ENCODE measurements at places on chromosomes 7 and 10.

GRCh38 chr7:36746347-36746746 lies 22.1 kb upstream of the AOAH start:
- DNase-seq: no peak

DNA sequence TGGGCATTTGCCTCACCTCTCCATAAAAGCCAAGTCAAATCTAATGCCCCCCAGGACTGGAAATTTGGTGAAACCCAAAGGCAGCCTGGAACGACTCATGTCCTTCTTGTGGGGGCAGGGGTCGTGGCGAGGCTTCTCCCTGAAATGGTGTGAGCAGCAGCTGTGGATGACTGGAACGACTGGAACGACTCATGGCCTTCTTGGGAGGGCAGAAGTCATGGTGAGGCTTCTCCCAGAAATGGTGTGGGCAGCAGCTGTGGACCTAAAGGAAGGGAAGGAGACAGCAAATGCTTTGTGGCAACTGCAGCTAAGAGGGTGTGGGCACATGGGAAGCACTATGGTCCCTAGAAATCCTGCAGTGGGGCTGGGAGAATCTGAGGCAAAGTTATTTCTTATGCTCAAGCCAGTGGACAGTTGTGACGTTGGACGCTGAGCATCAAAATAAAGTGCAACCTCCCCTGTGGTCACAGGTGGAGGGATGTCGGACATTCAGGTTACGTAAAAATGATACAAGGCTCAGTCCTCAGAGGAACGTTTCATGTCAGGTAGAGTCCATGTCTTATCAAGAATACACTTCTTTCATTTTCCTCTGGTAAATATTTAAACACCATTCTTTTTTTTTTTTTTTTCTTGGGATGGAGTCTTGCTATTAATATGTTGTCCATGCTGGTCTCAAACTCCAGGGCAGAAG lies 107.0 kb upstream of the KIF5B start:
- no peak for DNase-seq

GRCh38 chr7:30879139-30880124 lies 32.2 kb upstream of the AQP1 start:
- no peak for DNase-seq

- DNase-seq: no peak
Measured at GRCh38 chr10:52099026-52099600, 215.0 kb upstream of the DKK1 start.

DNA sequence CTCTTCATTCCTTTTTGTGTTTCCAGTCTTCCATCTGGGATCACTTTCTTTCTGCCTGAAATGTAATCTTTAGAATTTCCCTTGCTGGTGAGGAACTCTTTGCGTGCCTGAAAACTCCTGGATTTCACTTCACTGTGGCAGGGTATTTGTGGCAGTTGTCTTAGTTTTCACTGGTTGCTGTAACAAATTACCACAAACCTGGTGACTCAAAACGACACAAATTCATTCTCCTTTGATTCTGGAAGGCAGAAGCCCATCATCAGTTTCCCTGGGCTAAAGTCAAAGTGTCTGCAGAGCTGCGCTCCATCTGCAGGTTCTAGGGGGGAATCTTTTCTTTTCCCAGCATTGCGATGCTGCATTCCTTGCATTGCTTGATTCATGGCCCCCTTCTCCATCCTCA lies 109.3 kb downstream of the RBM20 start:
- DNase-seq: no peak

DNA sequence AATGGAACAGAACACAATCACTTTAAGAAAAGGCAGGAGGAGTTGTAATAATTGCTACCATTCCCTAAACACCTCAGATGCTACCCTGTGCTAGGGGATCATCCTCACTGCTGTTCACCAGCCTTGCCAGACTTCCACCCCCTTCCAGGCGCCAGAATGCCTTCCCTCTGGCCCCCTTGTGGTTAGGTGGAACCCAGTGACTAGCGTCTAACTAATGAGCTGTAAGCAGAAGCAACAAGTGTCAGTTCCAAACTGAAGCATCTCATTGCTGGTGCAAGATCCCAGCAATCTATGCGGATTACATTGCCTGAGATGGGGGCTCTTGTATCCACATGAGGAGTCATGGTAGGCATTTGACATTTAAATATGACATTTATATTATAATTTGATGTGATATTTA lies 86.6 kb downstream of the FRMD4A start:
- no peak for DNase-seq

- DNase-seq: no peak
Measured at GRCh38 chr10:125639846-125640245, 43.1 kb downstream of the TEX36 start.

DNA sequence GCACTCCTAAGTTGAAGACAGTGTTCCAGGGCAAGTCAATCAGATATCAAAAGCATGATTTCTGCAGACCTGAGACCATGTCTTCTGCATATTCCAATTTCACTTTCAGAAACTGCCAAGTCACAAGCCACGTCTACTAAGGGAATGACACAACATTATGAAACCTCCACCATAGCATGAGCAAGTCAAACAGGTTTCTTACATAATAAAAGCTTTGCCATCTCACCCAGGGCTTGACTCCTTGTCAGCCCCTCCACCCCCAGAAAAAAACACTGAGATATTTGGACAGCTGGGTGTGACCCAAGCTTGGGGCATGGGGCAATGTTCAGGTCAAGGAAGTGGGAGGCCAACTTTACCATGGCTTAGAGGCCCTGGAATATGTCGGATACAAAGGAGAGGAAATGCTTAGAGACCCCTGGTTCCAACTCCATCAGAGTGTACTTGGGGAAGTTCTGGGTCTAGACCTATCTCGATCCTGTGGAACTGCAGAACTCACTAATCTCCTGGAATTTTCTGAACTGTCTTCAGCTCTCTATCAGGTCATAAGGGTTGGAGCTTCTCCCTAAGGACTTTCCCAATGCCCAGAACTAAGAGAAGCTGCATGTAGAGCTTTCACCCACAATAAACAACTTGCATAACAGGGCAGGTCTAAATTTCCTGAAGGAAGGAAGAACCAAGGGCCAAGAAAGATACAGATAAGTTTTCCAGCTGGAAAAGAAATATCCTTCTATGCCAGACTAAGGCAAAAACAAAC lies 80.6 kb upstream of the NAMPT start:
- no peak for DNase-seq

DNA sequence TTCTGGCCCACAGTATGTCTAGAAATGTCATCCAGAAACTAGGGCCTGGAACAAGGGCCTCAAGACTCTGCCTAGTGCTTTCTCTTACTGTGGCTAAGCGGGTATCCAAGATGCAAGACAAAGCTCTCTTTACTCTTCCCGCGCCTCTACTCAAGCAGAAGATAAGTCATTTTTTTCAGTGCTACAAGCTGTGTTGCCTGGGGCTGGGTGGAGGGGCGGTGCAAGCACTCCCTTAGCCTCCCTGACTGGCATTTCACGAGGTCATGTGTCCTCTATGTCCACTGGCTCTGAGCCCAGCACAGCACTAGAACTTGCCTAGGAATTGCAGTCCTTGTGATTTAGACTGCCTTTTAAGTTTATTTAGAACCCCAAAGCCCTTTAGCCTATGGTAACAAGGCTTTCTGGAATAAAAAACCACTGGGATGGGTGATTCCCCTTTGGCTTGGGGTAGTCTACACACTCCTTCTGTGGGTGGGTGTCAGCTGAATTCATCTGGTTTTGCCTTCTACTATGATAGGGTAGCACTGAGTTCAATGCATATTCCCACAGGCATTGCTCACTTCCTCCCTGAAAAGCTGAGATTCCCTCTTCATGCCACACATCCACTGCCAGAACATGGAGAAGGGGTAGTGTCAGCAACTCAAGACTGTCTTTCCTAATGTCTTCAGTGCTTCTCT lies 371.8 kb upstream of the KCND2 start:
- DNase-seq: peak; percentile 40

Data from T47D (cell line).